ENCODE measurements at places on chromosomes 11 and 22.
A peak's percentile ranks its signal among the peaks of the same experiment; 100 is the strongest.

- no peak for DNase-seq
These were observed 7.4 kb downstream of the IGLL5 start for GRCh38 chr22:22894740-22895731.

- DNase-seq, result no peak
These were observed 162.8 kb upstream of the TMEM45B start for GRCh38 chr11:129652835-129653234.

- DNase-seq, result no peak
These were observed 22.6 kb downstream of the RPL27A start for GRCh38 chr11:8705146-8705545.

GRCh38 chr11:18834754-18835466 is 43.3 kb upstream of the PTPN5 start:
- no peak for DNase-seq

GRCh38 chr11:30479899-30480298 is 106.3 kb downstream of the MPPED2 start:
- no peak for DNase-seq

GRCh38 chr11:116637766-116638165 is 135.0 kb downstream of the BUD13 start:
- no peak for DNase-seq

DNA sequence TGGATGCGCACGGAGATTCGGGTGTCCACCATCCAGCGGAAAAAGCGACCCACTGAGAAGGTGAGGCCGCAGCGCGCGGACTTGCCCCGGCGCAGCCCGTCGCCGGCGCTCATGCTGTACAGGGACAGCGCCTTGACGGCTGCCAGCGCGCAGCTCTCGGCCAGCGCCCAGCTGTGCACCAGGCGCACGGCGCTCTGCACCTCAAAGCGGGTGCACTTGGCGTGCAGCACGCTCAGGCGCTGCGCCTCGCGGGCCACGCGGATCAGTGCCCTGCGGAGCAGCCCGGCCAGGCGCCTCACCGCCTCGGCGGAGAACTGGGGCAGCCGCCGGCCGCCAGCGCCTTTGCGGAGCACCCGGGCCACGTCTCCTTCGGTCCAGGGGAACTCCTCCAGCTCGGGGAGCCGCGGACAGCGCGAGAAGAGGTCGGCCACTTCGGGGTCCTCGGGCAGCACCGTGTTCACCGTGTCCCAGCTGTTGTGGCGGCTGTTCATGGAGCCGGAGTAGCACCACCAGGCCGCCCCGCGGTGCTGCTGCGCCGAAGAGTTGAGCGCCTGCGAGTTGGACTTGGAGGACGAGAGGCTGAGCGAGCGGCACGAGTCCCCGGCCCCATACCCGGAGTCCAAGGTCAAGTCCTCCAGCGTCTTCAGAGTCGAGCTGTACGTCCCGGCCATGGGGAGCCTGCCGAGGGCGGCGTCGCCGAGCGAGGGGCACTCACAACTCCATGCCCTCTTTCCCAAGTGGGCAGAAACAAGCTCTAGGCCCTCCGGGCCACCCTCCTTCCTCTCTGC is 703 bp downstream of the ABTB2 start:
- peak; percentile 19 for DNase-seq

DNA sequence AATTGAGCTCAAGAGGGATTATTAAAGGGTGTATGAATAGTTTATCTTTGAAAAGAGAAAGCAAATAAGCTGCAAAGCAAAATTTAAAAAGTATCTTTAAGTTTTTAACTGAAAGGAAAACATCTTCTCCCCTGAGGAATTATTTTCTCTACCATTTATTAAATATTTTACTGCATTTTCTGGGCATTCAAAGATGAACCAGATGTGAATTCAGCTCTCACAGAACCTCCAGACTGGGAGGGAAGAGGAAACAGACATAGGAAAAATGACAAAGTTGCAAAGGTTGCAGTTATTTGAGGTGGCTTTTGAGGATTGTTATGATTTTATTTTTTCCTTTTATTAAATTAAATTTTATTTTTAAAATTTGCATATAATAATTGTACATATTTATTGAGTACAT is 122.7 kb upstream of the SESN3 start:
- DNase-seq, result no peak

DNA sequence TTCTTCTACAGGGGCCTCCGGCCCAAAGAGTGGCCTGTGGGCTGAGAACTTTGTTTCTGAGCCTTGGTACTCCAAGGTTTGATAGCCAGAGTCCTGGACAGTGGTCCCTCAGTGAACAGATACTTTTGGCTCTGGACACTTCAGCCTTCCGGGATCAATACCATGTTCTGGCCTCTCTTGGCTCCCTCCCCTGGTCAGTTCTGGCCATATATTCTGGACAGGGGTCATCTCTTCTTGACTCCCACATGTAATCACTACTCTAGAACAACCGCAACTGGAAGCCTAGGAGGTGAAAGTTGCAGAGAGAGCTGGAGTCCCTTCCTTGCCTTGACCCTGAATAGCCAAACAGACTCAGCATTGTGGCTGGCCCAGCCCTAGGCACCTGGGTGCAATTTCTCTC is 2.3 kb downstream of the RTN4RL2 start:
- no peak for DNase-seq

DNA sequence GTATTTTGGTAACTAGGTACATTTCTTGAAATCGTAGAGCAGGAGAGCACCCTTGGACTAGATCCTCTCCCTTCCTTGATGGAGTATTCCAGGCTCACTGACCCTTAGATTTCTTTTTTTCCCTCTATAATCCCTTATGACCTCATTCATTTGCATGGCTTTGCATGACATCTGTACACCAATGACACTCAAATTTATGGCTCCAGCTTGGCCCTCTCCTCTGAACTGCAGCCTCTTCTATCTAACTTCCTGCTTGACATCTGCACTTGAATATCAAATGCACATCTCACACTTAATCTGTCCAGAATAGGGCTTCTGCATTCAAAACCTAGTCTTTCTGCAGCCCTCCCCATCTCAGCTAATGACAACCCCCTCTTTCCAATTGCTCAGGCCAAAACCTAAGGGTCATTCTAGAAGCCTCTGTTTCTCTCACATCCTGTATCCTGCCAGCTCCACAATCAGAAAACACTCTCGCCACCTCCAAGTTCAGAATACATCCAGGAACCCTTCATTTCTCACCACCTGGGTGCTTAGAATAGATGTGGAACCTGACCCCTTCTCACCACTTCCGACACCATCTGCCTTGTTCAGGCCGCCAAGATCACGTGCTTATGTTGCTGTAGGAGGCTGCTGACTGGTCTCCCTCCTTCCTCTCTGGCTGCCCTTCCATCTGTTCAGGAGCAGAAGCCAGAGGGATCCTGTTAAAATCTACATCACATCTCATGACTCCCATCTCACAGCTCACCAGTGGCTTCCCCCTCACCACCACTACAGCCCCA is 138.9 kb upstream of the MTNR1B start:
- DNase-seq, result no peak

DNA sequence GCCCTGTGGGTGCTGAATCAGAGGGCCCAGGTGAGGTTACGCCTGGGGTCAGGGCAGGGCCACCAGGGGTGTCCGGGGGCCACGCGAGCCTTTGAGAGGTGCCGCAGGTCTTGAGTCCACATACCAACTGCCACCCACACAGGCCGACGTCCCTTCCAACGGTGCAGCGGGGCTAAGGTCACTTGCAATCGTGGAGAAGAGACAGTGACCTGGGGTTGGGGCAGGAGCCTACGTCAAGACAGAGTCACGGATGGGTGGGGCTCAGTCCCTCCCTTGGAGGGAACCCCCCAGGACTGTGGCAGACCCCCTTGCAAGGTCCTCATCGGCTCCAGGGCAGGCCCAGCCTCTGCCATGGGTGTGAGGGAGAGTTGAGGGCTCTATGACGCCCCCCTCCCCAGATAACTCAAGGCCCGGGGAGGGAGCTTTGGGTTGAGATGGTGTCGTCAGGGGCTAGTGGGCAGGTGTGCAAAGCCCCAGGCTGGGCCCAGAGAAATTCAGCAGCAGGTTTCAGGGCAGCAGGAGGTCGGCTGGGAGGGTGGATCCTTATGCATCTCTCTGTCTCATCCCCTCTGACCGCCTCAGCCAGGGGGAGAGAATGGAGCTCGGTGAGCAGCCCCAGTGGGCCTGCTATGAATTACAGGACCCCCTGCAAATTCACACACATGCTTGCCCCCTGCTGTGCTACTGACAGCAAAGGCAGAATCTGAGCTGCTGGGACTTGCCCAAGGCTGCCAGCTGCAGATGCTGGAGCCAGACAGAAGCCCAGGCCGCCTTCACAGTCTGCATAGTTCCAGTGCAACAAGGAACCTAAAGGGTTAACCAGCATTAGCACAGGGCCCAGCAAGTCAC is 60.0 kb downstream of the MYEOV start:
- DNase-seq, result no peak

DNA sequence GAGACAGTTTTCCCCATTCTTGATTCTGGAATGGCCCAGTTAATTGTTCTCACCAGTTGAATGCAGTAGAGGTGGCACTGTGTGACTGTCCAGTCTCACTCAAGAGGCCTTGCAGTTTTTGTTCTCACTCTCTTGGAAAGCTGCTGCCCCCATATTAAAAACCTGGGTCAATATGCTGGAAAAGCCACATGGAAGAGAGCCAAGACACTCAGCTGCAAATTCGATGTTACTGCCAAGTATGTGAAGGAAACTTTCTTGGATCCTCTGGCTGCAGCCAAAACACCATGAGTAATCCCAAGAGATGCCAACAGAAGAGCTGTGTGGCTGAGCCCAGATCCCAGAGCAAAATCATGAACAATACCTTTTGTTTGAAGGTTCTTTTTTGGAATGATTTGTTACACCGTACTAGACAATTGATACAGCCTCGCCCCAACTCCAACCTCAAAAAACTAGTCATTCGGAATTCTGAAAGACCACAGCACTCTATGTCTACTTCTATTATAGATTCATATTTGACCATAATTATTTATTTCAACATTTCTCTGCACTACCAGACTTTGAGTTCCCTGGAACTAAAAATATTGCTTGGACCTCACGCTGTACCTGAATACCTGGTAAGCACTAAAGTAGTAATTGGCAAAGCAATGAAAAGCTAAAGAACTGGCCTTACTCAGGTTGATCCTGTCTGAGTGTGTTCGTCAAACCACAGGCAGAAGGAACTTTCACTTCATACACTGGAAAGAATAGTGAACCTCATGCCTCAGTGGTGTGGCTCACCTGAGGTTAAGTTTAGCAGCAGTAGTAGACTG is 378.8 kb downstream of the ETS1 start:
- no peak for DNase-seq

- DNase-seq, result no peak
These were observed 725 bp downstream of the KDM2A start for GRCh38 chr11:67119585-67120391.

GRCh38 chr11:44550123-44550522 is 15.3 kb upstream of the CD82 start:
- DNase-seq, result no peak

DNA sequence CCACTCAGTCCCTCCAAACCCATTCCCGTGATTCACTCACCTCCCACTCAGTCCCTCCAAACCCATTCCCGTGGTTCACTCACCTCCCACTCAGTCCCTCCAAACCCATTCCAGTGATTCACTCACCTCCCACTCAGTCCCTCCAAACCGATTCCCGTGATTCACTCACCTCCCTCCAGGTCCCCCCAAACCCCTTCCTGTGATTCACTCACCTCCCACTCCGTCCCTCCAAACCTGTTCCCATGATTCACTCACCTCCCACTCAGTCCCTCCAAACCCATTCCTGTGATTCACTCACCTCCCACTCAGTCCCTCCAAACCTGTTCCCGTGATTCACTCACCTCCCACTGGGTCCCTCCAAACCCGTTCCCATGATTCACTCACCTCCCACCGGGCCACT is 639.6 kb downstream of the BRD1 start:
- no peak for DNase-seq

DNA sequence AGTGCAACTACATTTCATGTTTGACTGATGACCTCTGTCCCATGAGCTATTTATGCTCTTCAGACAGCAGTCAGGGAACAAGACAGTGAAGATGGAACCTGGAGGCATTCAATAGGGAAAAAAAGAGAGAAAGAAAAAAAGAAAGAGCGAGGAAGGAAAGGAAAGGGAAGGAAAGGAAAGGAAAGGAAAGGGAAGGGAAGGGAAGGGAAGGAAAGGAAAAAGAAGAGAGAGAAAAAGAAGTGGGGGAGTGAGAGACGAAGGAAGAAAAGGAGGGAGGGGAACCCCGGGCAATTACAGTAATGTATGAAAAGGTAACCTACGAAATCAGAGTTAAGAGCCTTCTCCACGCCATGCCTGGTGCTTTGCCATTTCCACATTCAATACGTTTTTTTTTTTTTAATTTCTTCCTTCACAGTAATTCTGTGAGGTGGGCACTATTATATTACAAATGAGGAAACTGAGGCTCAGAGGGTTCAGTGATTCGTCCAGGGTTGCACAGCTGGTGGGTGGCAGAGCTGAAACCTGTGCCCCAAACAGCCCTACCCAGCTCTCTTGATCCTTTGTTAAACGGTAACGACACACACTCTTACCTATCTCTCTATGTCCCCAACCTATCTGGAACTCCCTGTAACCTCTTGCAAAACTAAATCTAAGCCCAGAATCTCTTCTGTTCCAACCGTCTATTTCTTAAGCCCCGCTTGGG is 39.3 kb downstream of the ETS1 start:
- no peak for DNase-seq

GRCh38 chr11:79514290-79514689 is 73.5 kb upstream of the TENM4 start:
- DNase-seq, result no peak

GRCh38 chr22:32407312-32407711 is 4.7 kb downstream of the RTCB start:
- no peak for DNase-seq

GRCh38 chr11:7981619-7982157 is 5.4 kb upstream of the EIF3F start:
- no peak for DNase-seq

GRCh38 chr11:100863080-100863581 is 176.0 kb downstream of the ARHGAP42 start:
- DNase-seq, result no peak

DNA sequence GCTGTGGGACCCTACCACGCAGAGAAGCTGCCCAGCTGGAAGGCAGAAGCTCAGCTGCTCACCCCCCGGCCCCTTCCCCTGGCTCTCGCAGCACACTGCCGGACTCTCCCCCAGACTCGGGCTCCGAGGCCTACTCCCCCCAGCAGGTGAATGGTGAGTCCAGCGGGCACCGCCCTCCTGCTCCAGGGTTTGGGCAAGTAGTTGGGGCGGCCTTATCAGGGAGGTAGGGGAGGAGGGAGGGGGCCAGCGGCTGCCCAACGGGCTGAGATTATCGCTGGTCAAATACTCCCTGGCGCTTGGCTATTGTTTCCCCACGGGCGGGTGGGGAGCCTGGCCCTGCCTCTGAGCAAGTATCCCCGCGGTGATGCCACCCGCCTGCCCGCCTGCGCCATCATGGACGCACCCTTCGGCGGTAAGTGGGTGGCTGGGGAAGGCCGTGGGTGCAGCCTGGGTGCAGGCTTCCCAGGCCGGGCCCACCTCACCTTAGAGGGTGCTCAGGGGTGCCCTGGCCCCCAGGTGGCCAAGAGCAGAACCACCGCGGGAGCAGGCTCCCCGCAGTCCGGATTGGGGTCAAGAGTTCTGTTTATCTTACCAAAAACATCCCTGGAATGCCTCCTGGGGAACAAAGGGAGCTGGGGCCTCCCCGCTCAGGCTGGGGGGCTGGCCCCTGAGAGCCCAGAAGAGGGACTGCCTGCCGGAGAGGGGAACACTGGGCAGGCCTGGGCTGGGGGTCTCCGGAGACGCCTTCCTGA is 16.9 kb downstream of the MYRF start:
- DNase-seq, result no peak

- peak; percentile 30 for DNase-seq
These were observed 16.0 kb downstream of the ZNRF3 start for GRCh38 chr22:28899199-28899853.

All from CD4-positive, alpha-beta T cell treated with Interleukin-15 for 4 hours (primary cell).